ENCODE measurements at places on chromosomes 7 and 10. TPM values are rescaled to one million over a fixed set of nuclear protein-coding genes. Genes with fewer than 3 reads are reported as not detected.

The PPP3CB gene
- 41.4 TPM for total RNA-seq

The ITPRID1 gene
- total RNA-seq = not detected

The ADRA2A gene
- total RNA-seq = not detected

The PRKCQ gene
- 0.11 TPM for total RNA-seq

The EPO gene
- not detected for total RNA-seq

The JAKMIP3 gene
- 0.05 TPM for total RNA-seq

DNA sequence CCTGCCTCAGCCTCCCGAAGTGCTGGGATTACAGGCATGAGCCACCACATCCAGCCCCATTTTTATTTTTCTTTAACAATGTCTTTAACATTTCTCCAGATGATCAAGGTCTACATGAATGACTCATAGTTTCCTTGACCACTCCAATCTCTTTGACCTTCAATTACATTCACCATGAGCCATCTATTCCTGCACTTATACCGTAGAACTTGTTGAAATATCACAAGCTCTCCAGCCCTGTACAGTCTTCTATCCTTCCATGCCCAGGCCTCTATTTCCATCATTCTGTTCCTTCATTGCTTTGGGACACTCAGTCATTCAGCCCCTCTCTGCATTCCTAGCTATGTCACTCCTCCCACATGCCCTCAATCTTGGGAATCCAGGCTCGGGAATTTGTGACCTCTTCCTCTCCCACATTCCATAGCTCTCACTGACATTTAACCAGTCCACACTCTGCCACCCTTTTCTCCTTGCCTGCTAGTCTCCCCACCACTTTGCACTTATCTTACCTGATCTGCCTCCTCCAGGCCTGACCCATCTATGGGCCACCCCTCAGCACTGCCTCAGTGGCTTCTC lies 151.8 kb upstream of the STK17A start:
- no peak for DNase-seq

GRCh38 chr10:8463853-8464252 lies 409.4 kb downstream of the GATA3 start:
- no peak for DNase-seq

DNA sequence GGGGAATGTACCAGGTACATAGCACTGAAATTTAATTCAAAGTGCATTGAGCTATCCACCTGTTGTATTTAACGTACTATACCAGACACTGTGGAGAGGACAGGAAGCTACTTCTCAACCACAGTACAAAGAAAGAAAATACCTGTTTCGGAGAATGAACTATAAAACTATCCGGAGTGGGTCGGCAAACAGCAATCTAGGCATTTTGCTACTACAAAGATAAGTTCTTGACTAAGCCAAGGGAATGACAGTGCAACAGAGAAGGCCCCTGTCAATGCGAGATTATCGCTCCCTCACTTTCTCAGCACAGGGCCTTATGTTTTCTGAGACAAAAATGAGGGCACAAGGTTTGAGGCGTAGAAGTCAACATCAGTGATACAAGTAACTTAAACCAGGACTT lies 27.4 kb downstream of the SFMBT2 start:
- DNase-seq = no peak

- DNase-seq = no peak
Observed at GRCh38 chr7:158816271-158816670, 13.0 kb downstream of the ESYT2 start.

GRCh38 chr10:67926951-67927350 lies 42.5 kb downstream of the SIRT1 start:
- no peak for DNase-seq

- DNase-seq = no peak
Observed at GRCh38 chr10:67925449-67926005, 41.1 kb downstream of the SIRT1 start.

DNA sequence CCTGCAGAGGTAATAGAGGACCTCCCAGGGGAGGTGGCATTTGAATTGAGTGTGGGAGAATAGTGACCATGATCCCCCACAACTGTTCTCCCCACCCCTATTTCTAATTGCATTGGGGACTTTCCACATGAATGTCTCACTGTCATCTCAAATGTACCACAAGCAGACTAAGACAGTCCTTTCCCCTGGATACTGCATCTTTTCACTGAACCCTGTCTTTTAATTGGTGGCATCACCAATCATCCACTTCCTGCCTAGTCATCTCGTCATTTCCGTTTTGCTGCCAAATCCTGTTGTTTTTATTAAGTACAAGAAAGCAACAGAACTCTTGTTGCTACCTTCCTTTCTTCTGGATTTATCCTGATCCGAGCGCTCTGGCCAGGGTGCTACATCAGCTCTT lies 120.3 kb downstream of the NRP1 start:
- DNase-seq = no peak

- DNase-seq = no peak
Observed at GRCh38 chr10:120400601-120401000, 56.4 kb upstream of the PLPP4 start.

DNA sequence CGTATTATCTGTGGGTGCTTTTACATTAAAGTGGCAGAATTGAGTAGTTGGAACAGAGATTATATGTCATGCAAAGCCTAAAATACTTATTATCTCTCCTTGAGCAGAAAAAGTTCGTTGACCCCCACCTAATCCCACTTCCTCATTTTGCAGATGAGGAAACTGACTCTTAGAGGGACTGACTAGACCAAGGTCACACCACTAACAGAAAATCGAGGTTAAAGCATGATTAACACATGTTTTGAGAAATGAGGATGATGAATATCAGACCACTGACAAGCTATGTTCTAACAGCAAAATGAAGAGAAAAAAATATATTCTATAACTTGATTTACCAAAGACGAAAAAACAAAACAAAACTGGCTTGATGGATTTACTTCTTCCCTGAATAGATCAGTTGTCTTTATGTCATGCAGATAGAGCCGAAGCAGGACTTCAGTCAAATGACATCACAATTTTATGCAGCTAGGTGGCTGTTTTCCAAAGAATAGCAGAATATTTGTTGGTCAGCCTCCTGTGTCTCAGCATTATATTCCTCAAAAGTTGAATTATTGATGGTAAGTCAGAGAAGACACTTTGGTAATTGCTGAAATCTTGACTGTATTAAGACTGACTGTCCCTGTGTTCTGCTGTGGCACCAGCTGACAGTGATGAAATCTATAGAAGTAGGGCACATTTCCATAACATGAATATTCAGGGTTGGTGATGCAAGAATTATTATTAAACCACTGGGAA lies 24.2 kb upstream of the SMIM30 start:
- no peak for DNase-seq
